ENCODE measurements at places on chromosomes 16 and 17. TPM values are rescaled to one million over a fixed set of nuclear protein-coding genes. Genes with fewer than 3 reads are reported as not detected.
A peak's percentile ranks its signal among the peaks of the same experiment; 100 is the strongest.

GRCh38 chr16:58272855-58273254, 22.0 kb downstream of the PRSS54 start:
- no peak overlapping the region for H3K27ac ChIP-seq
- no peaks in the 10 kb centered on the region for H3K27me3 ChIP-seq
- no peaks in the 10 kb centered on the region for H3K36me3 ChIP-seq
- H3K4me1 ChIP-seq: no peaks in the 10 kb centered on the region

- H3K36me3 ChIP-seq: no peaks in the 10 kb centered on the region
- peaks cover 13% of the 10 kb centered on the region for H3K27me3 ChIP-seq
- H3K4me3 ChIP-seq: no peak overlapping the region
- H3K4me1 ChIP-seq: peaks cover 4% of the 10 kb centered on the region
- DNase-seq: no peak
- no peak overlapping the region for H3K27ac ChIP-seq
These were observed 127.9 kb downstream of the IRX5 start for GRCh38 chr16:55058576-55058975.

- H3K4me1 ChIP-seq: no peaks in the 10 kb centered on the region
- no peaks in the 10 kb centered on the region for H3K36me3 ChIP-seq
These were observed 62.5 kb downstream of the XYLT1 start for GRCh38 chr16:17408296-17408695.

The NOG gene
- total RNA-seq: 0.27 TPM

The CD300LB gene
- not detected for total RNA-seq

The CCL1 gene
- total RNA-seq: not detected

DNA sequence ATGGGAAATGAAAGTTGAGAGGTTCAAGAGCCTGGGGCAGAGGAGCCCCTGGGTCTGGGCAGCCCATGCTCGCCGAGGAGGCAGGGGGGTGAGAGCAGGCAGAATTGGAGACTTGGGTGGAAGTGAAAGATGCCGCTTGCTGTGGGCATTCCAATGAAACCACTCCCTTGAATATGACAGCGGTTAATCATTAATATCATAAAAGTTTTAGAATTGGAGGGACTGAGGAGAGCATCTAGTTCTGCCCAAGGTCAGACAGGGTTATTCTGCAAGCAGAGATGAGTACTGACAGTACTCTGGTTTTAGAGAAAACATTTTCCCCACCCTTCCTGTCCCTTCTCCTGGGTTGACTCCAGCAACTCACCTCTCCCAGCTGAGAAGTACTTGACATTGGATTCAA, 180.2 kb downstream of the MSI2 start:
- no peak overlapping the region for H3K4me3 ChIP-seq
- peaks cover 8% of the 10 kb centered on the region for H3K4me1 ChIP-seq
- H3K27ac ChIP-seq: no peak overlapping the region
- no peak for DNase-seq
- no peaks in the 10 kb centered on the region for H3K27me3 ChIP-seq

DNA sequence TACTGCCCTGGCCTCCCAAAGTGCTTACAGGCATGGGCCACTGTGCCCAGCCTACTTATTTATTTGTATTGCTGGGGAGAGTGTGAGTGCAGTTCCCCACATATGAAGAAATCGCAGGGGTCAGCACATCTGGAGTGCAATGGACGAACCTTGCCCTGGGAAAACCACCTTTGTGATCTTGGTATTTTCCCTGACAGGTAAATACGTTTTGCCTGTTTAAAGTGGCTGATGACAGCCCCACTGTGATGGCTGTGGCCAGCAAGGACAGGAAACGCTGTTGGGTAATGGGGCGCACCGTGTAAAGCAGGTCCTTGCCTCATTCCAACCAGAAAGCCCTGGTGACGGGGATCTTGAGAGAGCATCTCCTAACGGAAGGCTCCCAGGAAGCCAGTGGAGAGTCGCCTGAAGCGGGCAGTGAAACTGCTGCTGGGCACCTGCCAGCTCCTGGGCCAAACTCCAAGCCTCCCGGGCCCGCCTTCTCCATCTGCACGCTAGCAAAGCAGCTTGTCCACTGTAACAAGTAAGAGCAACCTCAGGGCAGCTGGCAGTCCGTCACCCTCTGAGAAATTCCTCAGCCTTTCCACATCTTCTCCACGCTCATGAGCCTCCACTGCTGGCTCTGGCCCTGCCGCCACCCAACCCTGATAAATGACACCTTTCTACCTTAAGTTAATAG, 17.5 kb downstream of the EMC8 start:
- no peaks in the 10 kb centered on the region for H3K36me3 ChIP-seq
- no peak overlapping the region for H3K4me3 ChIP-seq
- H3K4me1 ChIP-seq: no peaks in the 10 kb centered on the region
- no peaks in the 10 kb centered on the region for H3K27me3 ChIP-seq

The CDIPT gene
- total RNA-seq: 62.7 TPM

The CRHR1 gene
- total RNA-seq: not detected

The USP7 gene
- 147 TPM for total RNA-seq

The RAC3 gene
- total RNA-seq: 16.6 TPM

GRCh38 chr17:2061441-2061958, 6.6 kb downstream of the HIC1 start:
- H3K27ac ChIP-seq: peak overlapping the region; percentile 67
- no peak for DNase-seq
- H3K27me3 ChIP-seq: peaks cover 17% of the 10 kb centered on the region
- no peaks in the 10 kb centered on the region for H3K36me3 ChIP-seq
- no peak overlapping the region for H3K4me3 ChIP-seq

The TNFSF13 gene
- 125 TPM for total RNA-seq

The ATAD5 gene
- total RNA-seq: 3.7 TPM

DNA sequence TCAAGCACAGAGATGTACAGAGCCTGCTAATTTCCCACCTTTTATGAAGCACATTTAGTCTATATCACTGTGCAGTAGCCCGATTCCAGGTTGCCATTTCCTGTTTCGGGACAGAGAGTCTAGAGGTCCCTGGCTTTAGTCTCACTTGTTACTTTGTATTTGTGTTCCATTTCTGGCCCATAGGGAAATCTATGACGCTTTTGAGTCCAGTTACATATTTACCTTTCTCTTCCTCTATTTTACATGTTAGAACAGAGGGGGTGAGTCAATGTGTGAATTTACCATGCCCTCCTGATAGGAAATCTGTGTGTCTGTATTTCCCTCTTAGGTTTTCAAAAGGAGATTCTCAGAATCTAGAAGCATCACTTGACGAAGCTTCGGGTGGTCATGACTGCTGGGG, 227.1 kb upstream of the ZFHX3 start:
- no peak overlapping the region for H3K4me3 ChIP-seq
- H3K27me3 ChIP-seq: no peaks in the 10 kb centered on the region
- no peak for DNase-seq

DNA sequence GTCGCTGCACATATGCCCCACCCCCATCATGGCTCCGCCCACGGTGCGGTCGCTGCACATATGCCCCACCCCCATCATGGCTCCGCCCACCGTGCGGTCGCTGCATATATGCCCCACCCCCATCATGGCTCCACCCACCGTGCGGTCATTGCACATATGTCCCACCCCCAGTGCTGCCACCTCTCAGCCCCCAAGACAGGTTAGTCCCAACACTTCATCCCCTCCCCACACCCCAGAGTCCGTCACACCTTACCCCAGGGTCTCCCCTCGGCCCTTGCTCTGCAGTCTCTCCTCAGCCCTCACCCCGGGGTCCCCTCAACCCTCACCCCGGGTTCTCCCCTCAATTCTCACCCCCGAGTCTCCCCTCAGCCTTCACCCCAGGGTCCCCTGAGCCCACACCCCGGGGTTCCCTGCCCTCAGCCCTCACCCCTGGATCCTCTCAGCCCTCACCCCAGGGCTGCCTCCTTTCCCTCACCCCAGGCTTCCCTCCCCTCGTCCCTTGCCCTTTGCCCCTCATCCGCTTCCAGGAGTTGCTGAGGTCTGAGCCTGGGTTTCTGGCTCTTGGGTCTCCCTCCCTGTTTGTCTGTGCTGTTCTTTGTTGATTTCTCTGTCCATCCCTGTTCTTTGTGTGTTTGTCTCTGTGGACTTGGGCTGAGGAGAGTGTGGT, 25.6 kb downstream of the TPSG1 start:
- H3K4me3 ChIP-seq: no peak overlapping the region
- DNase-seq: no peak
- H3K4me1 ChIP-seq: no peaks in the 10 kb centered on the region
- H3K36me3 ChIP-seq: no peaks in the 10 kb centered on the region
